ENCODE measurements at places on chromosomes 11 and 22.

DNA sequence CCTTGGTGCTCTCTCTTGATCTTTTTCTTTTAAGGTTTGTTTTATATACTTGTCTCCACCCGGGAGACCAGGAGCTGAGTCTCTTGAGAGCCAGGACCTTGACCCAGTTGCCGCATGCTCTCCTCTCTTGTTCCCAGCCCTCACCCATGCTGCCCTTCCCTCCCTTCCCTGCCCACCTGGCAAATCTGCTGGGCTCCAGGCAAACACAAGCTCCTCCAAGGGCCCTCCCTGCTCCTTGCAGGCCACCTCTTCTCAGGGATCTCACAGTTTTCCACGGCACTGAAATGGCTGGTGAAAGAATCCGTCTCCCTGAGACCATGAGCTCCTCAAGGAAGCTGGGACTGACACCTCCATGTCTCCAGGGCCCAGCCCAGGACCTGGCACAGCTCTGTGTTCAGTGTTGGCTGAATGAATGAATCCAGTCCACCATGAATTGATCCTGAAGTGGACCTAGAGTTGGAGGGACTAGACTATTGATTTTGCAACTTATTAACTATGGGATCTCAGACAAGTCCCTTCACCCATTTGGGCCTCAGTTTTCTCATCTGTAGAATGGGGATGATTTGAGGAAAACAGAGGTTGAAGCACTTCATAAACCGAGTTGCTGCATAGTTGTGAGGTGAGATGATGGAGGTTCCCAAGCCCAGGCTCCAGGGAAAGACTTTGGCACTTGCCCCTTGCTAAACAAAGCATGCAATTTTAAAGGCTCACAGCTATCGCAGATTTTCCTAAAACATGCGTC is 25.1 kb upstream of the FBLN1 start:
- no peak for DNase-seq

DNA sequence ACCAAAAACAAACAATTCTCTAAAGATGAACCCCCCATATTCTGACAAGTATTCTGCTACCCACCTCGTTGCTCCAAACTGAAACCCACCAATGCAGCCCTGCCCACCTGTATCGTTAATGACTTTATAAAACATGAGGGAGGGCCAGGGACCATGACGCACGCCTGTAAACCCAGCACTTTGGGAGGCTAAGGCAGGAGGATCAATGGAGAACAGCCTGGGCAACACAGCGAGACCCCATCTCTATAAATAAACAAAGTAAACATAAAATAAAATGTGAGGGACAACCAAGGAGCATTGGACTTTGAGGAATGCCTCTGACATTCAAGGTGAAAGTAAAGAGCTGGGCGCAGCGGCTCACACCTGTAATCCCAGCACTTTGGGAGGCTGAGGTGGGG is 39.8 kb upstream of the ATXN10 start:
- no peak for DNase-seq

DNA sequence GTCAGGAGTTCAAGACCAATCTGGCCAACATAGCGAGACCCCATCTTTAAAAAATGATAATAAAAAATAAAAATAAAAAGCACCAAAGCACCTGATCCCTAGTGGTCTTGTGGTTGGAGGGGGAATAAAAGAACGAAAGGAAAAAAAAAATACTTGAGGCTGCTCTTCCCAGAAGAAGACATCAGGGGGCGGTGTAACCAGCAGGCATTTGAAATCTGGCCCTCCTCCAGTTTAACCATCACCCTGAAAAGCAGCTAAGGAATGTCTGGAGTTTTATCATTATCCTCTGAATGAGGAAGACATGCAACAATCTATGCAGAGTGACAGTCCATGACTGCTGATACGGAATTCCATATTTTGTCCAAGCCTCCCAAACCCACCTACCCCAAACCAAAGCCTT is 5.6 kb upstream of the KCTD17 start:
- peak; percentile 31 for DNase-seq

- DNase-seq = peak; percentile 84
Observed at GRCh38 chr11:102802341-102802740, 4.4 kb upstream of the MMP1 start.

DNA sequence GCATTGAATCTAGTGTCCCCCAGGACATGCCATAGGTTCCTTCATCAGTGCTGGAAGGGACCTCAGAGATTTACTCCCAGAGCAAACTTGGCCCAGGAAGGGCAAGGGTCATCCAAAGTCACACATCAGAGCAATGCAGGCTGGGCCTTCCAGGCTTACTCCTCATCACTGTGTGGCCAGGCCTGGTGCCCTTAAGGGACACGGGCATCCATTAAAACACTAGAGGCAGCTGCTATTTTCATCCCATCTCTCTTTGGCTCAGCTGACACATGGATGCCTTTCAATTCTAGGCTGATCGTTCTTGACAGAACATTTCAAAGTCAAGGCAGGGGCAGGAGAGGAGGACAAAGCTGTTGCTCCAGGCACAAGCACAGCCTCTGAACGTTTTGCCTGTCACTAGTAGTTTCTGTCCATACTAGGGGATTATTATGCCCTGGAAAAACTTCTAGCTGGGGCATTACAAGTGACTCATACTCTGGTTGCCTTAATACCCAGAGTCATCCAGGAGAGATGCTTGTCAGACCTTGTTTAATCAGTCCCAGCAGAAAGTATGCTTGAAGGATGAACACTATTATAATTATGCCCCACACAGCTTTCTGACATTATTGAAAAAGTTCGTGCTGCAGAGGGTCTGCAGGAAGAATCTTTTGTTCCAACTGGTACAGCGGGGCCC is 240.3 kb downstream of the TENM4 start:
- no peak for DNase-seq

GRCh38 chr11:9263840-9264315 is 1.3 kb downstream of the DENND5A start:
- peak; percentile 41 for DNase-seq

- no peak for DNase-seq
Observed at GRCh38 chr11:109416601-109417000, 5.4 kb upstream of the C11orf87 start.

DNA sequence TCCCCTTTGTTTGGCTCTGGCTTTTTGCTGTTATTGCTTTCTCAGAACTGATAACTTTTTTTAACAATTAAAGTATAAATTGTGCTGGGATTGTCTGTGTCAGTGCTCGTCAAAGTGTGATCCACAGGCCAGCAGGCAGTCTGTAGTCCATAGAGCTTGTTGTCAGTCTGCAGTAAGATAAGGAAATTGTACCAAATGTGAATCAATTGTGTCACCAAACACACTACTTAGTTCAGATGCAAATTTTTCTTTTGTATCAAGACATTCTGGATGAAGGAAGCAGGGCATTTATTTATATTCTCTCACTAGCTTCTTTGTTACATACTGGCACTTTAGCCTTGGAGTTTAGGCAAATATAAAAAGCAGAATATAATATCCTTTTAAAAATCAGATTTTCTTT is 121.0 kb downstream of the WNT11 start:
- DNase-seq = no peak

DNA sequence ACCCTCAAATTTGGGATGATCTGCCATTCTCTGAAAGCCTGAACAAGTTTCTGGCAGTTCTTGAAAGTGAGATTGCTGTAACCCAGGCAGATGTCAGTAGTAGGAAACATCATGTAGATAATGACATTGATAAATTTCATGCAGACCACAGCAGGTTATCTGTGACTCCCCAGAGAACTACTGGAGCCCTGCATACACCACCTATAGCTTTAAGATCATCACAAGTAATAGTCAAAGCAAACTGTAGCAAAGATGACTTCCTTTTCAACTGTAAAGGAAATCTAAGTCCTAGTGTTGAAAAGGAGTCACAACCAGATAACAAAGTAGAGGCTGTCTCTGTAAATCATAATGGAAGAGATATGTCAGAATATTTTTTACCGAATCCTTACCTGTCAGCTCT is 31.0 kb downstream of the DDIAS start:
- no peak for DNase-seq

DNA sequence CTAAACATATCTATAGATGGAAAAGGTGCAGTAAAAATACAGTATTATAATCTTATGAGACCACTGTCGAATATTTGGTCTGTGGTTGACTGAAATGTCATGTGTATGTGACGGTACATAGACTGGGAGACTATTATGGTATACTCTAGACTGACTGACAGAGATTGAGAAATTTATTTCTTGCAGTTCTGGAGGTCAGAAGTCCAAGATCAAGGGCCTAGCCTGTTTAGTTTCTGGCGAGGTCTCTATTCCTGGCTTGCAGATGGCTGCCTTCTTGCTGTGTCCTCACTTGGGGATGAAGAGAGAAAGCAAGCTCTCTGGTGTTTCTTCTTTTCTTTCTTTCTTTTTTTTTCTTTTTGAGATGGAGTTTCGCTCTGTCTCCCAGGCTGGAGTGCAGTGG is 7.3 kb upstream of the OSBP2 start:
- no peak for DNase-seq

- DNase-seq = no peak
Observed at GRCh38 chr22:37892566-37893335, 13.3 kb upstream of the MICALL1 start.

- DNase-seq = peak; percentile 23
Observed at GRCh38 chr11:97454988-97455387, 1065.2 kb downstream of the JRKL start.

GRCh38 chr11:121081321-121081720 is 19.7 kb upstream of the TECTA start:
- no peak for DNase-seq

DNA sequence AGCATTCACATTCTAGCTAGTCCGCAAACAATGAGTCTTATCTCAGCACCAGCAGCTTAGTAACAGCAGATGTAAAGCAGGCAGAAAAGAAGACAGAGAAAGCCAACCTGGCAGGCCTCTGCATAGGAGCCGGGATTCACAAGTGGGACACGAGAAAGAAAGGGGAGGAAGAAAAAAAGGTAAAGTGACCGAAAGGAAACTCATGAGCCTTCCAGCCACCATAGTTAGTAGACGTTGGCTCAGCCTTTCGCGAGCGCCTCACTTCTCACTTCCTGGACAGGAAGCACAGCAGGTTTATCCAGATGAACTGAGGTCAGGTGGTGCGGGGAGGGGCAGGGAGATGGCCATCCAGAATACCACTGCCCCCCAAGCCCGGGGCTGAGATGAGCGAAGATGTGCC is 19.7 kb upstream of the KAT5 start:
- no peak for DNase-seq

GRCh38 chr11:121153472-121153871 is 52.4 kb downstream of the TECTA start:
- DNase-seq = no peak

DNA sequence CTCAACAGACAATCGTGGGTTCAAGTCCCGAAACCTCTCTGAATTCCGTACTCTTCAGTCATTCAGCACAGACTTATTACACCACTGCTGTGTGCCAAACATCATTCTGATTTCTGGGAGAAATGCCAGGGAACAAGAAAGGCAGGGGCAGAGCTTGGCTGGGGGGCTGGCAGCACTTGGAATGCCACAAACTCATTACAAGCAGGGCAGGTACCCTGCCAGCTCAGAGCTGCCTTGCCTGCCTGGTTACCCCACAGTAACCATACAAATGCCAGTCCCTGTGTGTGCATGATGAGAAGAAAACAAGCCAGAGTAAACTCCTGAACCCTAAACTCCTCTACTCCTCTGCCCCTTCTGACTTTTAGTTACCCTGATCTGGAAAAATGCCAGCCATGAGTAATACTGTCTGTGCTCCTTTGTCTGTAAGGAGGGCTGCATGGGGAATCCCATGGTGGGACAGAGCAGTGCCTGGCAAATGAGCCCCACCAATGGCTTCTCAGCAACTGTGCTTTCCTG is 6.9 kb upstream of the RAD9A start:
- no peak for DNase-seq

GRCh38 chr11:120054016-120054752 is 83.7 kb downstream of the TRIM29 start:
- no peak for DNase-seq

DNA sequence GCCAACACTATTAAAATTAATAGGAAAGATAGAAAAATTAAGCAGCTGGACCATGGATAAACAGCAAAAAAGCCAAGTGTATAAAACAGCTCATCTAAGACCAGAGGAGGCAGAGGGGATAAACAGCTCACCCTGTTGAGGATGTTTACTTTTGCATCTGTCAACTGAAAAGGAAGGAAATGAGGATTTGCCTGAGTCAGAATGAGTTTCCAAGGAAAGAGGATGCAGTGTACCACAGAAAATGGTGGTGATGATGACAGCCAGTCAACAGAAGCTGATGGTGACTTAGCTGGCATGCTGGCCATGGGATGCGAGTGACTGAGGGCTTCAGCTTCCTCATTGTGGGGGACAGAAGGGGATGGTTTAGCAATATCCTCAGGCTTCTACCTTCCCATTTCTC is 183.5 kb downstream of the KIRREL3 start:
- peak; percentile 96 for DNase-seq

DNA sequence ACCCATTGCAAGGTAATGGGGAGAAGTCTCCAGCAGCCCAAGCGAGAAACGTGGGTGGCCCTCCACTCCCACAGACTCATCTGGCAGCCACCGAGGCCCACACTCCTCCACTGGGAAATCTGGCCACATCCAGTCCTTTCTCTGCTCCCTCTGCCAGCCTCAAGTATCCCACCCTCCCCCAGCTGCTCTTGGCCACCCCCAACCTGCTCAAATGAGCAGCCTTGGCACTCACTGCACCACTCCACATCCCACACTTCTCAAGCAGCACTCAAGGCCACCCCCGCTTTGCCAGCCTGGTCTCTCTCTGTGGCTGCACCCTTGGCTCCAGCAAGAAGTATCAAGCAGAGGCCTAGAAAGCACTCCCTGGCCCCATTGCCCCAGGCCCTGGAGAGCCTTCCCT is 28.2 kb downstream of the SLC22A12 start:
- no peak for DNase-seq

- no peak for DNase-seq
Observed at GRCh38 chr11:95723361-95723942, 66.1 kb downstream of the FAM76B start.

GRCh38 chr11:130181295-130182272 is 22.0 kb downstream of the ST14 start:
- no peak for DNase-seq

DNA sequence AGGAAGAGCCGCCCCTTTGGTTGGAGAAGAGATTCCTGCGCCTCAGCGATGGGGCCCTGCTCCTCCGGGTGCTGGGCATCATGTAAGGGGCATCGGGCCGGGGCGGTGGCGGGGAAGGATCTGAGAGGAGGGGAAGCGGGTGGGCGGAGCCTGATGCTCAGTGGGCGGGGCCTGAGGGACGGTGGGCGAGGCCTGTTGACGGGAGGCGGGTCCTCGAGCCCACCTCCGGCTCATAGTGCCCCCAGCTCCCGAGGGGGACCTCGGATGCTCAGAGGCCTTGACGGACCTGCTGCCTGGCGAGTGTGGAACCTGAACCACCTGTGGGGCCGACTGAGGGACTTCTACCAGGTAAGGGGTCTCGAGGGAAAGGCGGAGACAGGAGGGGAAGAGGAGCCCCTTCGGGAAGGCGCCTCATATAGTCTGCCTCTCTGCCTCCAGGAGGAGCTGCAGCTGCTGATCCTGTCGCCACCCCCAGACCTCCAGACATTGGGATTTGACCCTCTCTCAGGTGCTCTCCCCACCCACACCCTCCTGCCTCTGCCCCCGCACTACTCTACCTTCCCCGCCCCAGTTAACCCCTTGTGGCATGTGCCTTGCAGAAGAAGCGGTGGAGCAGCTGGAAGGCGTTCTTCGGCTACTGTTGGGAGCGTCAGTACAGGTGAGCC is 799 bp downstream of the CCDC88B start:
- no peak for DNase-seq

All from kidney capillary endothelial cell (primary cell).